Calu3 (cell line): ENCODE measurements at places on chromosomes 16 and 17.
A peak's percentile ranks its signal among the peaks of the same experiment; 100 is the strongest.

DNA sequence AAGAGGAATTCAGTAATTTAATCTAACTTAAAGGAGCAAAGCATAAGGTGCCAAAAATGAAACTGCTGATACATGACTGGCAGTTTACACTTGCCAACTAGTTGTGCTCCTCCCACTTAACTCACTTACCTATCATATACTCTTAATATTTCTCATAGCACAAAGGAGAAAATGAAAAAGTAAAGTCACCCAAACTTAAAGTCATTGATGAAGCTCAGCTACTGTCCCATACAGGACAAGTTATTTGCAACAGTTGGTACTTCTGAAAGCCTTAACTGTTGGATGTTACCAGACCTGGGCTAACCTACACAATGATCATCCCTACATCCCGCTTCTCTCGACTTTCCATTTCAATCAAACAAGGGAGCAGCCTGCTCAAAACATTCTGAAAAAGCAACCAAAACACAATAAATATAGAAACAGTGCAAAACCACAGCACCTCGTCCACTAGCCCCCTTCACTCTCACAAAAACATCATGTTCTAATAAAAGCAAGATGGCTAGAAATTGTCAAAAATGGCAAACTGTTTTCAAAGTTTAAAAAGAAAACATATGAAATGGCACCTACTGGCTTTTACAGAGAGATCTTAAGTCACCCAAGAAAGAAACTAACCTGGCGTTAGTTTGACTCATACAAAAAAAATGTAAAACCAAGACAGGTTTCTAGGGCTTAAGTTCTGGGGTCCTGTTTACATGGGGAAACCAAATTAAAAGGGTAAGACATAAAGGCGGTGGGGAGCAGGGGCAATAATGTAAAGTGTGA lies 868 bp downstream of the MED13 start:
- DNase-seq, result no peak

DNA sequence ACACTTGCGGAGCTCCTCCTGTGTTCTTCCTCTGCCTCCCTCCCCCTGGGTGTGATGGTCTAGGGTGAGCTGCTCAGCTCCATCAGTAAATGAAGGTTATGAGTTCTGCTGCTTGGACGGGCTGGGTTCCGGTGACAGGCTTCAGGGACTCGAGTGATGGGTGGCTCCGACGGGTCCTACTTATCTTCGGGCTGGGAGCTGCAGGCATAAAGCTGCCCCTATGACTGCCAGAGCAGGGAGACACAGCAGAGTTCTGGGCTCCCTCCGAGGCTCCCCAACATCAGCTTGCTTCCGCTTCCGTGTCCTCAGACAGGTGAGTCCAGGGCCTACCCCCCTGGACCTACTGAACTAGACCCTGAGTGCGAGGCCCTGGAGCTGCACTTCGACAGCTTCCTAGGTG lies 11.3 kb upstream of the MLKL start:
- DNase-seq, result no peak

DNA sequence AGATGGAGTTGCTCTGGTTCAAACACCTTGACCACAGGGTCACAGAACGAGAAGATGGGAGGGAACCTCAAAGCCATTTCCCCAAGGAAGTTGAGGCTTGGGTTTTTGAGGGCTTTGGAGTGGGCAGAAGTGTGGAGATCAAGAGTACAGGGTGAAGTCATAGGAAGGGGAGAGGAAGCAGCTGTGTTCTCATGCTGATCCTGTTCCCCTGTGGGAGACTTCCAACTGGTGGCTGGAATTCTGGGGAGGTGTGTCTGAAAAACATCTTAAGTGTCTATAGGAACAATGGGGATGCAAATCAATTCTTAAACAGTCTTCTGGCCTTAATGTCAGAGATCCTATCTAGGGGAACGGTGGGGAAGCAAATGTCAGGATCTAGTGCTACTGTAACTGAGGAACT lies 38.8 kb upstream of the HSBP1 start:
- DNase-seq, result no peak

DNA sequence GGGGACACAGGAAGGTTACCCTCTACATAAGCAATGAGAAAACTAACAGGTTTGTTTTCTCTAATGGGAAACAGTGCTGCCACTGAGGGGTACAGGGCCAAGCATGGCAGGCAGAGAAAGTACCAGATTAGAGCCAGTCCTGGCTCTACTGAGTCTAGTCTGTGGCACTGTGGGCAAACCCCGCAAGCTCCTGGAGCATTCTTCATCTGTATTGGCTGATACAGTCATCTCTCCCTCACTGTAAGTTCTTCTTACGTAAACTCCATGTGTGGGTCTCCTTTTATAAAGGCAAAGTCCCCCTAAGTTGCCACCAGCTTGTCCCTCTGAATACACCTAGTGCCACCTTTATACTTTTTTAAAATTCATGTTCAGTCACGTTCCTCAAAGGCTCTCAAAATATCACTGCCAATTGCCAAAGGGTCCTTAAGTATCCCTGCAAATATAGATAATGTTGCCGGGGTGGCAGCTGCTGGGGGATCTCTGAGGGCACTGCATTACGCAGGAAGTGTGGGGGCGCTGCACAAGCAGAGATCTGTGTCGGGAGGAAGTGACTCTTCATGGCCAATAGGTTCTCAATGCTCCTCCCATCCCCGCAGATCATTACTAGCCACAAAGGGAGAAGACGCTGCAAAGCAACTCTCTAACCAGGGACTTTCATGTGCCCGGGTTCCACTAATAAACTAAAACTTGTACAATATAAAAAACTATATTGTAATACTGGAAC lies 18.8 kb downstream of the XPO6 start:
- no peak for DNase-seq

- DNase-seq, result no peak
These were observed 18.4 kb upstream of the EXOC7 start for GRCh38 chr17:76121932-76122430.

- DNase-seq, result no peak
These were observed 280.3 kb upstream of the FOXF1 start for GRCh38 chr16:86229866-86230656.

DNA sequence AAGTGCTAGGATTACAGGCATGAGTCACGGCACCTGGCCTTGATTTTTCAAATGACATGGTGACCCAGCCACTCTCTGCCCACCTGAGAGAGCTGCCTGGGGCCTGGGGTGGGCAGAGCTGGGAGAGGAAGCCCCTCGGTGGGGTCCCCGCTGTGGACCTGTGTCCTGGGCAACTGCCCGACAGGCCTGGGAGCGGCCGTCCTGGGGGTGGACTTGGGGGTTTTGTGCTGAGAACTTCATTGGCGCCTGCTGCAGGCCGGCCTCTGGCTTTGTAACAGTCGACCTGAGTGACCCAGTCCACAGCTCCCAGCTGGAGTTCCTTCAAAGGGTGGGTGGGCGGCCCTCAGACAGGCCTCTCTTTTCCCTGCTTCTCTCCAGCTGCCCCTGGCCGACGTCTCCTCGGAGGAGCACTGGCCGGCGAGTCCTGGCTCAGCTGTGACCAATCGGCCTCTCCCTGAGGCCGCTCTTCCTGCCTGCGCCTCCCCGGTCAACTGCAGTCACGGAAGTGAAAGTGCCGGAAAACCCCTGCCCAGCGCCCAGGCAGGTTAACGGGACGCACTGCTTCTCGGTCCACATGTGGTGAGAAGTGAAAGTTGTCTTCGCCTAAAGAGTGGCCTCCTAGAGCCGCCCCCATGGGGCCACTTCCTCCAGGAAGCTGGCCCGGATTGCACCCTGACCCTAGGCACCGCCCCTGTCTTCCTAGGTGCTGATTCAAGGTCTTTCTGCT lies 5.5 kb downstream of the CBFA2T3 start:
- peak; percentile 49 for DNase-seq

- DNase-seq, result peak; percentile 97
These were observed 6.7 kb downstream of the ITGA3 start for GRCh38 chr17:50062293-50063243.

DNA sequence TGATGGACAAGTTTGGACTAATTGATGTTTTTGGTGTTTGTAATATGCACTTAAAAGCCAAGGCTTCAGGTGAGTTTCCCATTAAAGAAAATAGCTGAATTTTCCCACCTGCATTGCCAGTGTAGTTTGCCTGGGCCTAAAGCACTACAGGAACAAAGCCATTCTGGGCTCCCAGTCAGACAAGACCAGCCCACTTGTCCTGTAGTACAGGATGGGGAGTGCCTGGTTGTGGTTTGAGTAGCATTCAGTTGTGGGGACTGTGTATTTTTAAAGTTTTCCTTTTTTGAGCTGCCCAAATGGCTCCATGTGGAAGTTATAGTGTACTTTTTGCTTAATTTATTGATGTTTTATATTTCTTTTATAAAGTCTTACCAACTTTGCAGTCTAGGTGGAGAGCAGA lies 91.7 kb downstream of the TANGO6 start:
- DNase-seq, result no peak
